ENCODE measurements at places on chromosomes 6 and 20. TPM values are rescaled to one million over a fixed set of nuclear protein-coding genes. Genes with fewer than 3 reads are reported as not detected.

DBNDD2 gene
- 28.7 TPM for total RNA-seq

SEL1L2 gene
- total RNA-seq = not detected

MEP1A gene
- 0.35 TPM for total RNA-seq

BEND6 gene
- 0.90 TPM for total RNA-seq

CNKSR3 gene
- total RNA-seq = 9.9 TPM

XKR7 gene
- total RNA-seq = not detected

RFX6 gene
- not detected for total RNA-seq

CCR6 gene
- not detected for total RNA-seq

FAXC gene
- not detected for total RNA-seq

LY6G6C gene
- total RNA-seq = not detected

Data from mesenteric fat pad (tissue), 1 donor.